IMR-90 (cell line): ENCODE measurements at places on chromosomes 12 and 14.

- peak; percentile 88 for DNase-seq
Observed at GRCh38 chr12:110577864-110578693, 5.0 kb downstream of the PPTC7 start.

DNA sequence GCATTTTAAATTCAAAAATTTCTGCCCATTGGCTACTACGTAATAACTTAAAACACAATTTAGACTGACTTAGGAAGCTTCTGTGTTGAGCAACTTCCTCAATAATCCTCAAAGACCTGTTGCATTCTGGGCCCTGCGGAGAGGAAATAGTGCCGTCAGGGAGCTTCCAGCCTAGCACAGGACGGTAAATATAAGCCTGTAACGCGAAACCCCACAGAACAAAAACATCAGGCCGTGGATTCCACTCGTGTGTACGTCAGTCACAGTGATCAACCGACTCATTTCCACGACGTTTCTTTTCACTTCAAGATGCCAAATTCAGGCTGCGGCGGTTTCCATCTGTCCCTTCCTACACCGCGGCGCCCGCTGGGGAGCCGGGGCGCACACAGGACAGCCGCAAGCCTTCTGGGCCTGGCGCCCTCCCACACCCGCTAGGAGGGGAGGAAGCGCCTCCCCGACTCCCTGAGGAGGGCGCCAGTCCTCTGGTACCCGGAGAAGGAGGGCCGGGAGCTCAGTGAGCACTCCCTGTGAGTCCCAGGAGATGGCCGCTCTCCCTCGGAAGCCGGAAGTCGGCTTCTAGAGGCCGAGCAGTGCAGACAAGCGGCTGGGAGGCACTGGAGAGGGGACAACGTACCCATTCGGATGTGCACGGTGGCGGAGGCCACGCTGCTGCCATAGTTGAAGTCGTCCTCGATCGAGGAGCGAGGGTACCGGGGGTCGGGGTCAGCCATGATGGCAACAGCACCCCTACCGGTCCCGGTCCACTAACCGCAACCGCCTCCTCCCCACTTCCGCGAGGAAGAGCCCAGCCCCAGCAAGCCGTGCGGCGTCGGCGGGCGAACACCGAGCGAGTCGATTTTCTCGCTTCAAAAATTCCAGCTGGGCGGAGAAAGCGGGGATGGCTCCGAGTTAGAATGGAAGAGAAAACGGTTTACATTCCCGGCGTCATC, at the start of gene TMBIM4:
Gene TMBIM4, minus strand, starts transcription at position 776 of the 950 bp plus-strand sequence. Its CDS starts 45 bp downstream, at position 731.
- DNase-seq, result peak; percentile 95

GRCh38 chr14:103528146-103528586, 830 bp upstream of the TRMT61A start:
- no peak for DNase-seq

GRCh38 chr12:3207858-3208257, 130.7 kb downstream of the TSPAN9 start:
- DNase-seq, result no peak

GRCh38 chr12:14473707-14474287, 93.9 kb downstream of the PLBD1 start:
- DNase-seq, result peak; percentile 18

- DNase-seq, result no peak
Observed at GRCh38 chr14:75486318-75486717, 36.0 kb upstream of the BATF start.

- no peak for DNase-seq
Observed at GRCh38 chr14:92685784-92686355, 62.6 kb downstream of the LGMN start.

GRCh38 chr14:54650331-54650958, 83.5 kb downstream of the SAMD4A start:
- peak; percentile 80 for DNase-seq

DNA sequence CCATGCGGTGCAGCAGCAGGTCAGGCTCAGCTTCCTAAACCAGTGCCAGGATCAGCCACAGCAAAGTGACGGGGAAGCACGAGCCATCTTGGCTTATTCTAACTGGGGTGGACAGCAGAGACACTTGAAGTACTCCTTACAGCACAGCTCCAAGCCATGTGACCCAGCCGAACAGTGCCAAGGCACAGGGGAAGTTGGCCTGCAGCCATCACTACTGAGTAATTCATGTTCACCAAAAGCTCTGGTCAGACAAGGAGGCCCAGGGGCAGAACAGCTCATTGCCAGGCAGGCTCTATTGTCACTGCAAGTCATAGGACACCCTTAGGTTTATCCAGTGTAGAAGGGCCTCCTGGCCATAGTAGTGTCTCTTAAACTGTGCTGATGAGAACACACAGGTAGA, 23.4 kb upstream of the SLC35F4 start:
- no peak for DNase-seq

DNA sequence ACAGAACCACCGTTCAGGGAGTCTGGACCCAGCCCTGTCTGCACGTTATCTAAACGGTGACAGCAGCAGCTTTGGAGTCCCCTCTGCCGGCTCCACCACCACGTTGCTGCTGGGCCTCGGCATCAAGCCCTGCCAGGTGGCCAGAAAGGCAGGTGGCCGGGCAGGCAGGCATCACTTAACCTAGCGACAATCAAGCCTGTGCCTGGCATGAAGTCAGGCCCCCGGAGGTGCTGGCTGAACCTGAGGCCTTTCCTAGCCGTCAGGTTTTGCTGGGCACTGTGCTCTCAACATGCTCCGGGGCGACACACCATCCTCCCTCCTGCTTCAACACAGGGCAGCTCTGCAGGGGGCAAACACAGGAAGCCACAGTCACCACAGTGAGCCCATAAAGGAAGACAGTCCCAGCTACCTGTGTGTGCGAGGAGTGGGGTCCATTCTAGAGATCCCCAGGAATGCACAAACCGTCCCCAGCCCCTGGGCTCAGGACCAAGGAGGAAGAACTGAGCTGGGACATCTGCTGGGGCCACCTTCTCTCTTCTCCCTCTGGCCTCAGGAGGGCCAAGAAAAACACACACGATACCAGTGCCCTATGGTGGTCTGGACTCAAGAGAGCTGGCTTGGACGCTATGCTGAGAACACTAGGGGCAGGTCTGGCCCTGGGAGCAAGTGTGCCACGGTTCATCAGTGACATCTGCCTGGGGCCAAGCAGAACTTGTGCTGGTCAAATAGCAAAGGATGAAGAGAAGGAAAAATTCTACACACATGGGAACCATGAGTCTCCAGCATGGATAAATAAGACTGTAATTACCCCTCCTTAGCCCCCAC, 44.7 kb downstream of the CCDC88C start:
- no peak for DNase-seq

- no peak for DNase-seq
Observed at GRCh38 chr14:25896777-25897176, 701.1 kb downstream of the NOVA1 start.

GRCh38 chr12:114835031-114835430, 151.1 kb upstream of the TBX3 start:
- DNase-seq, result peak; percentile 85

GRCh38 chr12:25996677-25997076, 38.2 kb downstream of the RASSF8 start:
- no peak for DNase-seq

DNA sequence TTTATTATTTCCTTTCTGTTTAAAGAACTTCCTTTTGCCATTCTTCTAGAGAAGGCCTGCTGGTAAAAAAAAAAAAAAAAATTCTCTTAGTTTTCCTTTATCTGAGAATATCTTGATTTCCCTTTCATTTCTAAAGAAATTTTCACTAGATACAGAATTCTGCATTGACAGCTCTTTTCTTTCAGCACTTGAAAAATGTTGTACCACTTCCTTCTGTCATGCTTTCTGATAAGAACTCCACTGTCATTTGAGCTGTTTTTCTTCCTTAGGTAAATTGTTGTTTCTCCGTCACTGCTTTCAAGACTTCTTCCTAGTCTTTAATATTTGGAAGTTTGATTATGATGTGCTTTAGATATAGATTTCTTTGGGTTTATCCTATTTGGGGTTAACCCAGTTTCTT, 113.6 kb upstream of the BTG1 start:
- no peak for DNase-seq

DNA sequence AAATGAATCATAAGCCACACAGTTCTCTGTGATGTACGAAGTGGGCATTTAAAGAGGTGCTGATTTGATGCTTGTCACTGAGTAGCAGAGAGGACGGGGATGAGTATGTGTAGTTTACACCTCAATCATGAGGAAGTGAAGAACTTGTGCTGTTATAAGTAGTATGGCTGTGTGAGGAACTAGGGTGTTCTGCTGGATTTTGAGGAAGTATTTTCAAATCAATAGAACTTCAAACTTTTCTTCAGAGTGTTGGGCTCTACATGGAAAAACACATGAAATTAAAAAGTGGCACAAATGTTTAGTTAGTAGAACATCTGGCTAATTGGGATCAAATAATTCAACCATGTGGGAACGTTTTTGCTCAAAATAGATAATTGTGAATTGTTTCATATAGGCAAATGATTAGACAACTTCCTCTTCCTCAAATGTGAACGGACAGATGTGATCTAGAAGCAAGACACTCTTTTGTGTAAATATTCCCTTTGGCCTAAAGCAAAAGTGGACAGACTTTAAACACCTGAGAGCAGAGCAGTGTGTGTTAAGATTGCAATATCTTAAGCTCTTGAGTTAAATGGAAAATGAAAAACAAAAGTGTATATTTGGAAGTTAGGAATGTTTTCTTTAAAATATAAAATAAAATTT, 168.5 kb downstream of the NAV3 start:
- no peak for DNase-seq

- no peak for DNase-seq
Observed at GRCh38 chr14:42629553-42629952, 1022.9 kb downstream of the LRFN5 start.

- DNase-seq, result no peak
Observed at GRCh38 chr14:75539162-75539560, 16.9 kb downstream of the BATF start.

DNA sequence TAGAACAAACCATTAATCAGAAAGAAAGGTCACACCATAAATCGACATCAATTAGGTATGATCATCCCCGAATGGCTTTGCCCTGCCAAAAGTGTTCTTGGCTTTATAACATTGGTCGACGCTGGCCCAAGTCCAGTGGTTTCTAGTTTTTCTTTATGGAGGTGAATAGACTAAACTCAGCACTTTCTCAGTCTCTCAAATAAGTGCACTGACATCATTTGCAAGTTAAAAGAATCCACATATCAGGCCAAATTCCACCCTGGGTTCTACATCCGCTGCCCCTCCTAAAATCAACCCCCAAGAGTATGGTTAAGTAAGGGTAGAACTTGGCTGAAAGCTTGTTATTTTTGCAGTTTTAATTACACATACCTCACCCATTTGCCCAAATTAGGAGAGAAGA, 314.3 kb downstream of the C12orf75 start:
- no peak for DNase-seq

DNA sequence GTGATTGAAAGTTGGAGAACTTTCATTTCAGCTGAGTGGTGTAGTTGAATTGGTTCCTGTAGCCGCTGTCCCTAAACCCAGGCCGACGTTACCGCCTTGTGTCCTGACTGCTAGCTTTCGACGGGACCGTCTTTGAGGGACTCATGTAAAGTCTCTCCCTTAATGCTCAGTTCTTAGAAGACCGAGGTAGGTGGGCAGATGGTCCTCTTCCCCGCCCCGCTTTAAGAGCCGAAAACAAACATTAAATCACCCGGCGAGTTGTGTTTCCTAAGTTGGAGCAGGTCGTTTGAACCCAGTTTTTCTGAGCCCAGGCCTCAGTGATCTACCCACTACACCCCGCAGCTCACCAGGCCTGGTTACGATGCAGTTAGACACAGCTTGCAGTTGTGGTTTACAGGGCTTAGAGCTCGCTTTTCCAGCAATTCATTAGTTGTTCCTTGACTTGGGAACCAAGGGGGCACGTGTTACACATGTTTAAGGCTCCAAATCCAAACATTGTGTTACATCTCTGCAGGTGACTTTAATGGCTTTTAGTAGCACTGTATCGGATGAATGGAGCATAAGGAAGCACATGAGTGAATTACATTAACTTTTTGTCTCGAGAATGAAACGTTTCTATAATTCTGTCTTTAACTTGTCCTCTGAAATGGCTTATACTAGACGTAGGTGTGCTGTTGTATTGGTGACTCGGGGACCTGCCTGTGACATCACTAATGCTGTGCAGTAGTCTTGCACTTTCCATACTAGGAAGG, 790 bp downstream of the NEDD1 start:
- DNase-seq, result peak; percentile 25

DNA sequence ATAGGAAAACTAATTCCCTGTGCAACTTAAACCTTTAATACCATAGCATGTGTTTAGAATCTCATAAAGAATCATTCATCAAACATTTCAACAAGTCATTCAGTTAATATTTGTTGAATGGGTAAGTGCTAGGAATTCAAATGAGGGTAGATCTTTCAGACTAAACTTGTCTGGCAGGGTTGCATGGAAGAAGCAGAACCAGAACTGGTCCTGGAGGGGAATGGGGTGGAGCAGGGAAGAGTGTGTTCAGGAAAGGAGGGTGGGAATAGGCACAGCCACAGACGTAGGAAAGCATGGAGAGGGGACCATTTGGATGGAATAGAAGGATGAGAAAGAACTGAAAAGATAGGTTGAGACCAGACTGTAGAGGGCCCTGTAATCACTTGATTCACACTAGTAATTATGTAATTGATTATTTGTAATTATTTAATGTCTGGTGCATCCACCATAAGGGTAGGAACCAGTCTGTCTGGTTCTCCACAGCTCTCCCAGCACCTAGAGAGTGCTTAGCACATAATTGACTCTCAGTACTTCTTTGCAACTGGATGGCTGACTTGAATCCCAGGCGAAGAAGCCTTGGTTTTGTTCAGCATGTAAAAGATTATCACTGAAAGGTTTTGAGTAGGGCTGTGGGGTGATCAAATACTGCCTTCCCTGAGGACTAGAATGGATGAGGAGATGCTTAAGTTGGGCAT, 3.0 kb upstream of the MAP3K9 start:
- DNase-seq, result no peak

GRCh38 chr12:112357214-112357613, 25.0 kb downstream of the HECTD4 start:
- DNase-seq, result no peak

GRCh38 chr12:132171293-132171967, 27.2 kb downstream of the NOC4L start:
- DNase-seq, result no peak

DNA sequence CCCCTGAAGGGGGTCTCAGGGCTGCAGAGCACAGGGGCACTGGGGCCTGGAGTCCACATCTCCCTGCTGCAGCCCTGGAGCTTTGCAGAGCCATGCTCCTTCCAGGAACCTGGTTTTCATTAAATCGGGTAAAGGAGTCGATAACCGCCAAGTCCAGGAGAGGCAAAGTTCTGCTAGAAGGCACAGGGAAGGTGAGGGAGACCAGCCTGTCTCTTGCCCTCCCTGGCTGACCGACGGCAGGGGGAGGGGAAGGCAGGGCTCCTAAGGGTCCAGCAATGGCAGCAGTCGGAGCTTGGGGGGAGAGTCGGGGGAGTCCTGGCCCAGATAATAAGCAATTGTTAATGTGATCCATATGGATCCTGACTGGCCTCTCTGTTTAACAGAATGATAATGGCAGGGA, 3.0 kb downstream of the FIGNL2 start:
- DNase-seq, result no peak

GRCh38 chr12:120115692-120116440, 687 bp downstream of the RAB35 start:
- peak; percentile 26 for DNase-seq

DNA sequence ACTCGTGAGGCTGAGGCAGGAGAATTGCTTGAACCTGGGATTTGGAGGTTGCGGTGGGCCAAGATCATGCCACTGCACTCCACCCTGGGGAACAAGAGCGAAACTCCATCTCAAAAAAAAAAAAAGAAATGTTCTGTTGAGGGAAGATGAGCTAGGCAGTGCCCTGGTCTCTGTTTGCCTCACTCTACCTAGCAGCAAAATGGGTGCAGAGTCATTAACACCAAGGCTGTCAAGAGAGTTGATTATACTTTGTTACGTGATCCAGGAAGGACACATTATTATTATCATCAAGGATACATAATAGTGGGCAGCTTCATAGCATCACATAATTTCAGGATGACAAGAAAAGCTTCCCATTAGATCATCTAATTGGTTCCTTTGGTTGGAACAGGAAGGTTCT, 84.3 kb upstream of the MAP1LC3B2 start:
- no peak for DNase-seq
